T-cell (primary cell): ENCODE measurements at places on chromosomes 2 and 18.

DNA sequence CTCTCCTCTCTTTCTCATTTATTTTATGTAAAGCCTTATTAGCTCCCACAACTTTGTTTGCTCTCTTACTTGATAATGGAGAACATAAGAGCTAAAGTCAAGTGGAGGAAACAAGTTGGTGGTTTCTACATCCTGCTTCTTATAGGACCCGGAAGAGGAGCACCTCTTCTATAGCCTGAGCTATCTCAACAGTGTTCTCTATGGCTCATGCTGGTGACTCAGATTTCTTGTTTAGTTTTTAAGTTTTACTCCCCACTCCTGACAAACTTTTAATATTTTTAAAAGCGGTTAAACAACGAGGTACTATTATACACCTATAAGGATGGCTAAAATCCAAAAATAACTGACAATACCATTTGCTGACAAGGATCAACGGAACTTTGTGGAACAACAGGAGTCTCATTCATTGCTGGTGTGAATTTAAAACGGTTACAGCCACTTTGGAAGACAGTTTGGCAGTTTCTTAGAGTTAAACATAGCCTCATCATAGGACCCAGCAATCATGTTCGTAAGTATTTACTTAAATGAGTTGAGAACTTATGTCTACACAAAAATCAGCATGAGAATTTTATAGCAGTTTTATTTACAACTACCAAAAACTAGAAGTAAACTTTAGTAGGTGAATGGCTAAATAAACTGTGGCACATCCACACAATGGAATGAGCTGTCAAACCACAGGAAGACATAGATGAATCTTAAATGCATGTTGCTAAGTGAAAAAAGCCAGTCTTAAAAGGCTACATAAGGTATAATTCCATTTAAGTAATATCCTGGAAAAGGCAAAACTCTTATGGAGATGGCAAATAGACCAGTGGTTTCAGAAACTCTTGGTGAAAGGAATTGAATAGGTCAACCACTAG lies 12.7 kb upstream of the CDC42EP3 start:
- DNase-seq = no peak
- H3K27ac ChIP-seq = peak overlapping the region; percentile 65
- peaks cover 12% of the 10 kb centered on the region for H3K4me1 ChIP-seq
- no peaks in the 10 kb centered on the region for H3K27me3 ChIP-seq

- no peak overlapping the region for H3K27ac ChIP-seq
- H3K27me3 ChIP-seq = no peaks in the 10 kb centered on the region
- no peak for DNase-seq
Observed at GRCh38 chr2:66233981-66234380, 200.9 kb upstream of the MEIS1 start.

- H3K27me3 ChIP-seq = no peaks in the 10 kb centered on the region
- H3K36me3 ChIP-seq = no peaks in the 10 kb centered on the region
- DNase-seq = no peak
Observed at GRCh38 chr2:167151894-167152293, 263.6 kb downstream of the XIRP2 start.

- H3K27ac ChIP-seq = peak overlapping the region; percentile 62
- H3K36me3 ChIP-seq = peaks cover 10% of the 10 kb centered on the region
- no peak overlapping the region for H3K4me3 ChIP-seq
- H3K27me3 ChIP-seq = no peaks in the 10 kb centered on the region
- DNase-seq = no peak
Observed at GRCh38 chr2:98479371-98479770, 34.7 kb downstream of the INPP4A start.

DNA sequence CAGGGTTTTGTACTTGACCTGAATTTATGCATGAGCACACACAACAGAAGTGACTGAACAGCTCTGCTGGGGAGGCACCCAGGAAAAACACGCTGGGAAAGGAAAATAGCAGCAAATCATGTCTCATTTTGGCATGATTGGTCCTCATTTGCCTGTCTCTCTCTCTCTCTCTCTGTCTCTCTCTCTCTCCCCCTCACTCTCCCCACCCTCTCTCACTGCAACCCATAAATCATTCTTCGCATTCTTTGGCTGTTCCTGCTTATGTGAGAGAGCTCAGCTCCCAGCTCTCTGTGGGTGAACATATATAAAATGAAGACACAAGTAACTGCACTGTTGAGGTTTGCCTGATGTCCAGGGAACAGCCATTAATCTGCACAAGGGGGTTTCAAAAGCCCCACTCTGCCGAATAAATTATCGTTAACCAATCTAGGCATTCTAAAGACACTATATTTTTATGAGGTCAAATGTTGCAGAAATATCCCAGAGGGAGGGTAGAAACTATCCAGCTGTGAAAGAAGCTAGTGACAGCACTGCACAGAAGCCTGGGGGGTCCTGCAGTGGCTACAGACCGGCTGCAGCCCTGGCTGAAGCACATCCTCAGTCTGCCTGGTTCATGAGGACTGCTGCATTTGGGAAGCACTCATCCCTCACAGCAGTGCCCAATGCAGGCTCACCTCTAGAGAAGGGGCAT lies 260.3 kb downstream of the AFF3 start:
- no peak for DNase-seq
- H3K27me3 ChIP-seq = no peaks in the 10 kb centered on the region
- H3K4me3 ChIP-seq = no peak overlapping the region
- no peaks in the 10 kb centered on the region for H3K4me1 ChIP-seq

DNA sequence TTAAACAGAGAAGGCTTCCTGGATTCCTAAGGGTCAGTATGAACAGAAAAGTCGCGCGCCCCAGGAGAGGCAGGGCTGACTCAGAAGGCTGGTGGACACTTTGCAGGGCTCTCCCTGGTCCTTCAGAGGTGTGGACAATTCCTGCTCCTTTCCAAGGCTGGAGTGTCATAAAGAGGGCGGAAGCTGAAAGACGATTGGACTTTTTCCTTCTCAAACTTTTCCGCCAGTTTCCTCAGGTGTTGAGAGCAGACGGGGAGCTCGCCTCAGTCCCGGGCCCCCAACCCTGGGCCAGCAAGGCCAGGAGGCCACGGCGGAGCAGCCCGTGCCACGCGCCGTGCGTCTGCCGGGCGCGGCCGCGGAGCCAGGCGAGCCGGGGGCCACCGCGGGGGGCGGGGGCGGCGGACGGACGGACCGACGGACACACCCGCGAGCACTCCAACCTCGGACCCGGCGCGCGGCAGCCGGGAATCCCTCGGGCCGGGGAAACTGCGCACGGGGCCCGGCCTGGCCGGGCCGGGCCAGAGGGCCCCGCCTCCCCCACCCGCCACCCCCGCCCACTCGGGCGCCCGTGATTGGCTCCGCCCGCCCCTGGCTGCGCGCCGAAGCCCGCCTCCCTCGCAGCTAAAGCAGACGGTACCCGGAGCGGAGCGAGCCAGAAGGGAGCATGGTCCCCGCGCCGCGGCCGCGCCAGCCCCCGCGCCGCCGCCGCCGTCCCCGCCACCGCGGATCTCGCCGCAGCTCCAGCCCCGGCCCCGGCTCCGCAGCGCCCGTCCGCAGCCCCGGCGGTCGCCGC lies at the start of gene KLHL29:
Gene KLHL29, plus strand, starts transcription at position 629 of the 793 bp plus-strand sequence. CDS start 177,018 bp downstream, outside the sequence.
- DNase-seq = peak; percentile 53
- no peak within 1 kb of the TSS for H3K27ac ChIP-seq
- peaks cover 31% of the 10 kb centered on the region for H3K4me1 ChIP-seq
- no peaks in the 10 kb centered on the region for H3K36me3 ChIP-seq
- peaks cover 9% of the 10 kb centered on the region for H3K27me3 ChIP-seq

DNA sequence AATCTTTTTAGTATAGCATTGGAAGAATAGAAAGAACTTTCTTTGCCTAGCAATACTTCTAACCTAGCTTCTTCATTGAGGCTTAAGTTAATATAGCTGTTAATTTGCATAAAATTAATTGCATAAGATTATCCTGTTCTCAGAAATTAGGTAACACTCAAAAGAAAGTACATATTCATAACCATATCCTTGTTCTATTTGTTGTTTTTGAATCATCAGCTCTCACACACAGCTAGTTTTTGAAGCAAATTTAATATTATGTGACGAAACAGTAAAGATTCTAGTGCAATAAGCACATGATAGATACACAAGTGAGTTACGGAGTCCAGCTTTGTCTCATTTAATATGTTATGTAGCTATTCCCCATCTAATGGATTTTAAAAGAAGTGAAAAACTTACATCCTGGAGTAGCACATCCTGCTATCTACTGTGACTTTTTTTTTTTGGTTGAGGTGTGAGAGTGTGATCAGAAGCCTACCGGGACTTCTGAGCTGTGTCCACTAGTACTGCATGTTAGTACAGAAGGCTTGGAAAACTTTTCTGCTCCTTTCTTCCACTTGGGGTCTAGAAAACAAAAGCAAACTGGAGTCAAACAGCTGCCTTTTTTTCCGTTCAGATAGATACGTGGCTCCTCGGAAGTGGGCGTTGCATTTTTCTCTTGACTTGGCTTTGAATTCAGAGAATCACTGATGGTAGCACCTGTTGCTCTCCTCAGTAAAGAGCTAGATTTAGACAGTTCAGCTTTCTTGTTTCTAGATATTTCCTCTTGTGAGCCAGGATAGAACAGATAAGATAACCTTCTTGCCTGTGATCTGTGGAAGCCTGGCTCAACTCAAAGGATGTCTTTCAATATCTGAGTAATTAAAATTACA lies 27.2 kb downstream of the KDM3A start:
- H3K4me3 ChIP-seq = no peak overlapping the region
- peaks cover 14% of the 10 kb centered on the region for H3K36me3 ChIP-seq
- H3K27me3 ChIP-seq = no peaks in the 10 kb centered on the region
- no peak for DNase-seq
- peaks cover 6% of the 10 kb centered on the region for H3K4me1 ChIP-seq
- peak overlapping the region; percentile 49 for H3K27ac ChIP-seq

DNA sequence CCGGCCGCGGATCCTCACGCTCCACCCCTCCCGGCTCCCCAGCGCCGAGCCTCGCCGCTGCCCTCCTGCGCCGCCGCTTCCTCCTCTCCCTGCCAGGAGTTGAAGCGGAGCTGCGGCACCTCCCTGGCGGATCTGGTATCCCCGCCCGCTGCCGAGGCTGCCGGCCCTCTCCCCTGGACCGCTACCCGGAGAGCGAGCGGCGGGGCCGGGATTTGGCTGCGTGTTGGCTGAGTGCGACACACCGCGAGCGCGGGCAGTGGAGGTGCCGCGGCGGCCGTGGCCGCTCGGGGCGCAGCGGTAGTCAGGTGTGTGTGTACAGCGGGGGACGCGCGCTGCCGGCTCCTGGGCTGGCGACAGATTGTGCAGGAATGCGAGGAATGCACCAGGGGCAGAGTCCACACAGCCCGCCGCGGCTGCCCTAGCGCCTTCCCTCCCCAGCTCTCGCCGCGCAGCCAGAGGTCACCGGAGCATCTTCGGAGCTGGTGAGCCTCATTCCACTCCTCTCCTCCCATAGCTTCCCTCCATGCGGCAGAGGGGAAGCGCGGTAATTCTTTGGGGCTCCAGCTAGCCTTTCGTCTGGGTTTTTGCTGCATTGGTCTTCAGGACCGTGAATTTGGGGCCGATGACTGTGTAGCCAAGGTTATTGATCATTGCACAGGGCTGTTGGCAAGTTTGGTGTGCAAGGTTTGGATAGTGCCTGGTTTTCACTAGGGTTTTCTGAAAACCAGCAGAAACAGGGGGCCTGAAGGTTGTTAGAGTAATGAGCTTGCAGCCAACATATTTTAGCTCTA lies 1.3 kb downstream of the PKP4 start:
- peak; percentile 43 for DNase-seq
- no peaks in the 10 kb centered on the region for H3K27me3 ChIP-seq
- no peaks in the 10 kb centered on the region for H3K4me1 ChIP-seq
- peak overlapping the region; percentile 86 for H3K4me3 ChIP-seq
- peak overlapping the region; percentile 47 for H3K27ac ChIP-seq

- H3K27ac ChIP-seq = no peak overlapping the region
- no peaks in the 10 kb centered on the region for H3K27me3 ChIP-seq
- DNase-seq = no peak
Observed at GRCh38 chr18:25533218-25533617, 181.3 kb upstream of the ZNF521 start.
